ENCODE measurements at places on chromosomes 7 and 10. TPM values are rescaled to one million over a fixed set of nuclear protein-coding genes. Genes with fewer than 3 reads are reported as not detected.
A peak's percentile ranks its signal among the peaks of the same experiment; 100 is the strongest.

- DNase-seq: no peak
Measured at GRCh38 chr10:75226656-75227055, 9.1 kb downstream of the COMTD1 start.

DNA sequence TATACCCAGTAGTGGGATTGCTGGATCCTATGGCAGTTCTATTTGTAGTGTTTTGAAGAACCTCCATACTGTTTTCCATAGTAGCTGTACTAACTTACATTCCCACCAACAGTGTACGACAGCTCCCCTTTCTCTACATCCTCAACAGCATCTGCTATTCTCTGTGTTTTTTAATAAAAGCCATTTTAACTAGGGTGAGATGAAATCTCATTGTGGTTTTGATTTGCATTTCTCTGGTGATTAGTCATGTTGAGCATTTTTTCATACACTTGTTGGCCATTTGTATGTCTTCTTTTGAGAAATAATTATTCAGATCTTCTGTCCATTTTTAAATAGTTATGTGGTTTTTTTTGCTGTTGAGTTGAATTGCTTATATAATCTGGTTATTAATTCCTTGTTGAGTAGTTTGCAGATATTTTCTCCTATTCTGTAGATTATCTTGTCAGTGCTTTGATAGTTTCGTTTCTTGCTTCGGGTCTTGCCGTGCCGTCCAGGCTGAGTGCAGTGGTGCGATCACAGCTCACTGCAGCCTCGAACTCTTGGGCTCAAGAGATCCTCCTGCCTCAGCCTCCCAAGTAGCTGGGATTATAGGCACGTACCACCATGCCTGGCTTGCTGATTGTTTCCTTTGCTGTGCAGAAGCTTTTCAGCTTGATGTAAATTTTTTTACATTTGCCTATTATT is 12.0 kb downstream of the MTG1 start:
- DNase-seq: no peak

DNA sequence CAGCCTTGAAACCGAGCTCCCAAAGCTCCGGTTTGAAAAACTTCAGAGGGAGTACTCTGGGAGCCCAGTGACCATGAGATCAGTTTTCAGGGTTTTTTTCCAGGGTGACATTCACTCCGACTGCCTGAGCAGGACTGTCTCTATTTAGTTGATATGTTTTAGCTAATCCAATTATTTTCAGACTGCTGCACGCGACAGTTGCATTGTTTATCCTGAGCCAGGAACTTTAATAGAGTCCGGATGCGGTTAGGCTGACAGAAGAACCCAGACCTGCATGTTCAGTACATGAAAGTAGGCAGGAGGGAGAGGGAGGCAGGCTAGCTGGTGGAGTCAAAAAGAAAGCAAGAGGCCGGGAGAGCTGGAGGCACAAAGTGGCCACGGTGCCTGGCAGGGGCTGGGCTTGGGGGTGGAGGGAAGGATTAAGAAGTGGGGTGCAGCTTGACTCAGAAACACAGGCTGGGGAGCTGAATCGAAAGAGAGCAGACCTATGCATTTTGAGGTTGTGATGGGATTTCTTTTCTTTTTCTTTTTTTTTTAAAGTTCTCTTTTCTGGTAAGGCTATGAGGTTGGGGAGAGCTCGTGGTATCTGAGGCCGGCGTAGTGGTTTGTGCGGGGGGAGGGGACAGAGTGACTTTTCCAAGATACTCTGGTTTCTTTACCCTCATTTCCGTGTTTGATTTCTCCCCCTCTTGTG is 5.7 kb downstream of the GATA3 start:
- no peak for DNase-seq

GRCh38 chr10:22325272-22326144 is 4.6 kb downstream of the BMI1 start:
- DNase-seq: peak; percentile 70

DNA sequence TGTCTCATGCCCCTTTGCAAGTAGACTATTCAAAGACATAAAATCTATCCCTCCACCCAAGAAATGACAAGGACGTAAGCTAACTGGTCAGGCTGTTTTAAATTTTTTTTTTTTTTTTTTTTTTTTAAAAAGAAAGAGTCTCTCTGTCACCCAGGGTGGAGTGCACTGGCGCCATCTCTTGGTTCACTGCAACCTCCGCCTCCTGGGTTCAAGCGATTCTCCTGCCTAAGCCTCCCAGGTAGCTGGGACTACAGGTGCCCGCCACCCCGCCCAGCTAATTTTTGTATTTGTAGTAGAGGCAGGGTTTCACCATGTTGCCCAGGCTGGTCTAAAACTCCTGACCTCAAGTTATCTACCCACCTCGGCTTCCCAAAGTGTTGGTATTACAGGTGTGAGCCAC is 11.2 kb downstream of the TRA2A start:
- DNase-seq: no peak

DNA sequence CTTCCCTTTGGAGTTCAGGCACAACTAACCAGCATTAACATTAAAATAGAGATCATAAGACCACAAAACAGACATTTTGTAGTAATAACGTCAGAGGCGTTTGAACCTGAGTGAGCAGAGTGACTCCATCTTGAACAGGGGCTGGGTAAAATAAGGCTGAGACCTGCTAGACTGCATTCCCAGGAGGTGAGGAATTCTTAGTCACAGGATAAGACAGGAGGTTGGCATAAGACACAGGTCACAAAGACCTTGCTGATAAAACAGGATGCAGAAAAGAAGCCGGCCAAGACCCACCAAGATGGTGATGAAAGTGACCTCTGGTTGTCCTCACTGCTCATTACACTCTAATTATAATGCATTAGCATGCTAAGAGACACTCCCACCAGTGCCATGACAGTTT is 493.2 kb upstream of the AUTS2 start:
- DNase-seq: no peak

- DNase-seq: no peak
Measured at GRCh38 chr10:116732573-116732972, 9.8 kb downstream of the HSPA12A start.

DNA sequence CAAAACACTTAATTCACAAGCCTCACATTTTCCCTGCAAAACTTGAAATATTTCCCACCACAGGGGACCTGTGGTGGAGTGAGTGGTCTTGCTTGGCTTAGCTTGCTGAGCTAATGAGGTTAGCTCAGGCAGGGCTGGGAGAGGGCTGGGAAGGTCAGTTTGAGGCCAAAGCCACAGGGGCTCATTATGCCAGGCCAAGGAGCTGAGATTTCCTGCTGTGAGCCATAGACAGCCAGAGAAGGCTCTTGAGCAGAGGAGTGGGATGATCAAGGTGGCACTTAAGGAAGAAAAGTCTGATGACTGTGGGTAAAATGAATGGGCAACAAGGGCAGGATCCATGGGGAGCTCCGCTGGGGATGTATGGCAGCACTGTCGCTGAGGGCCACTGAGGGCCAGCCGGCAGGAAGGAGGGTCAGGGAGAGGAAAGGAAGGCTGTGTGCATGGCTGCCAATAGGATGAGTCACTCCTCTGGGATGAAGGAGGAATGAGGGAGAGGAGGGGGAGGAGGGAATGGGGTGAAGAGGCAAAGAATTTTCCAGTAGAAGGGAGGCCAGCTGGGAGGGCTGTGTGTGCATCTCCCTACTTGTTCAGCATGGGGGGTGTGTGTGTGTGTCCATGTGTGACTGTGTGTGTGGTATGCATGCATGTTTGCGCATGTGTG is 18.7 kb upstream of the ZNF488 start:
- DNase-seq: peak; percentile 18

GRCh38 chr7:13386741-13387140 is 602.7 kb downstream of the ETV1 start:
- DNase-seq: no peak

- no peak for DNase-seq
Measured at GRCh38 chr10:101839002-101839401, 4.6 kb downstream of the KCNIP2 start.

GRCh38 chr10:132096863-132097478 is 31.2 kb downstream of the JAKMIP3 start:
- no peak for DNase-seq

DNA sequence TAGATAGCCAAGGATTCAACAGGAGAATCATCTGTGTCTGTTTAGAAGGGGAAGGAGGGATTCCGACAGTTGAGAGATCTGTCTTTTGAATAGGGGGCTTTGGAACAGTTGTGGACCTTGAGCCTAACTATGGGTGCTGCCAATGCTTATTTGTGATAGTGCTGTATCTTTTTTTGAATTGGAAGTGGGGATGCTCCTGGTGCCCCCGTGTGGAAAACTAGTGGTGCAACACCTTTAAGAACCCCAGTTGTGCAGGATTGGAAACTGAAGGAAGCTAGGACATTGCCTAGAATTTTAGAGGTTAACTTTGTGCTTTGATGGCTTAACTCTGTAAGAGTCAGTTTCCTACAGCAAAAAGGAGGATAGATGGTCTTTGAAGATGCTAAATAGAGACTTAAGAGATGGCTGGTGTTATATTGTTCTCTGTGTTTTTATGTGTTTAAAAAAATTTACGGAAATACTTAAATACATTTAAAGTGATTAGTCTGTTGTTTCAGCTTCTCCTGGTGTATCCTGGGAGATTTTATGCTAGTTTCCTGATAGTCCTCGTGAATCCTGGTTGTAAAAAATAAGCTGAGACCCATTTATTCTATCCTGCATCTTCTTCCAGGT is 69.3 kb downstream of the AP3M1 start:
- DNase-seq: peak; percentile 47

- DNase-seq: no peak
Measured at GRCh38 chr10:4532976-4533375, 293.0 kb upstream of the AKR1E2 start.

DNA sequence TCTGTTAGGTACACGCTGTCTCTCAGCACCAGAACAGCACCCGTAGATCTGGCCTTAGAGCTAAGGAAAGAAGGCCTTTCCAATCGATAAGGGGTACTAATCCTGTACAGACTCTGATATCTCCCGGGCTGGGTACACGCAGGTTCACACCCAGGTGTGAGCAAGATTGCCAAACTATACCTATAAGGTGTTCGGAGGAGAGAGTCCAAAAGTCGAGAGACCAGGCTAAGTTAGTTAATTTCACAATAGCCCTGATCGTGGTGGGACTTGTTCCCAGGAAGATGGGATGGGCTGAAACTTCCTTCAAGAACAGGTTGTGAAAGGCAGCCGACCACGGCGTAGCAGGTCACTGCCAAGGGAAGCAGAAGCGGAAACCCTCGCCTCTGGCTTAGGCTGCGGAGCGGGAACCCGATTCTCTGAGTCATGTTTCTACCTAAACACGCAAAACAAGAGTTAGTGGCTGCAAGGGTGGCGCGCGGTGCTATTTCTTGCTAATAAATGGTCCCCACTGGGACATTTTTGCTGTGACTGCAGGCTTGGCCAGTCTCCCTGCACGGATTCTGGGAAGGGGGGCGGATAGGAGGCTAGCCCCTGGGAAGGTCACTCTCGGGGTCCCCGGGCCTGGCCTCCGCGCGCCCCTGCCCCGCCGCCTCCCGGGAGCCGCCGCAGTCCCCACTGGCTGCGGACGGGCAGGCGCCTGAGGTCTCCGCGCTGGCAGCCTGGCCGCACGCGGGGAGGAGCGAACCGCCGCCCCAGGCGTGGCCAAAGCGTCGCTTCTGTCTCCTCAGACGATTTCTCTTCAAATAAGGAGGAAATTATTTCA is 75.4 kb upstream of the PDSS1 start:
- peak; percentile 50 for DNase-seq

- no peak for DNase-seq
Measured at GRCh38 chr10:97690133-97690532, 3.1 kb upstream of the AVPI1 start.

GRCh38 chr10:110138197-110138812 is 69.1 kb upstream of the MXI1 start:
- DNase-seq: no peak

GRCh38 chr7:20597339-20597738 is 18.1 kb upstream of the ABCB5 start:
- DNase-seq: no peak

- no peak for DNase-seq
Measured at GRCh38 chr10:30553018-30553625, 76.4 kb downstream of the LYZL2 start.

Gene HHEX
- 37.9 TPM for total RNA-seq

Gene DOCK4
- 24.9 TPM for total RNA-seq

Gene IL2RA
- total RNA-seq: 0.99 TPM

Gene UNCX
- total RNA-seq: not detected

Gene DNAJC9
- 5.9 TPM for total RNA-seq

Gene BCCIP
- 16.2 TPM for total RNA-seq

Gene NXPH1
- not detected for total RNA-seq

Gene DRGX
- total RNA-seq: not detected

Gene DYDC2
- not detected for total RNA-seq

Gene GOLGA7B
- total RNA-seq: 9.1 TPM

Gene GIMAP2
- total RNA-seq: 0.66 TPM

Gene GNGT1
- total RNA-seq: not detected

Gene FRMPD2
- total RNA-seq: not detected

All from body of pancreas (tissue), 4 donors.